ENCODE measurements at places on chromosomes 3 and 15.

DNA sequence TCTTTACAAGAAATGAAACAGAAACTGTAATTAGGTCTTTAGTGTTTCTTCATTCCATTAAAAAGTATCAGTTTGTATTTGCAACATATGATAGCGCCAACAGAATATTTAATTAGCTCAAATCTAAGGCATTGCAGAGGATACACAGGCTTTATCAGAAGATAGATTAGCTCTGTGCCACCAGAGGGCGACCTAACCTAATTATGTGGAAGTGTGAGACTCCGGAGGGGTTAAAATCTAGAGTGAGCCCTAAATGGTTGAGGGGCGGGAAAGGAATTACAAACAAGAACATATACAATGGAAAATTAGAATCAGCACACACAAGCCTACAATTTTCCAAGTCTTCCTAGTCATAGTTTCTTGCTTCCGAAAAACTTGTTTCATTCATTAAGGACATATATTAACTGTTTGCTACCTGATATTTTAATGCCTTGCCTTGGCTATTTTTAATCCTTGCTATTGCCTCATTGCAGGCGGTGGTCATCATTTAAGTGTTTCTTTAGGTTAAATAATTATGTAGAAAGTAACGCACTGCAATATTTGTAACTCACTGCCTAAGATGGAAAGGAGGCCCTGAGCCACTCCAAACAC lies 18.0 kb upstream of the RYR3 start:
- DNase-seq = peak; percentile 54

DNA sequence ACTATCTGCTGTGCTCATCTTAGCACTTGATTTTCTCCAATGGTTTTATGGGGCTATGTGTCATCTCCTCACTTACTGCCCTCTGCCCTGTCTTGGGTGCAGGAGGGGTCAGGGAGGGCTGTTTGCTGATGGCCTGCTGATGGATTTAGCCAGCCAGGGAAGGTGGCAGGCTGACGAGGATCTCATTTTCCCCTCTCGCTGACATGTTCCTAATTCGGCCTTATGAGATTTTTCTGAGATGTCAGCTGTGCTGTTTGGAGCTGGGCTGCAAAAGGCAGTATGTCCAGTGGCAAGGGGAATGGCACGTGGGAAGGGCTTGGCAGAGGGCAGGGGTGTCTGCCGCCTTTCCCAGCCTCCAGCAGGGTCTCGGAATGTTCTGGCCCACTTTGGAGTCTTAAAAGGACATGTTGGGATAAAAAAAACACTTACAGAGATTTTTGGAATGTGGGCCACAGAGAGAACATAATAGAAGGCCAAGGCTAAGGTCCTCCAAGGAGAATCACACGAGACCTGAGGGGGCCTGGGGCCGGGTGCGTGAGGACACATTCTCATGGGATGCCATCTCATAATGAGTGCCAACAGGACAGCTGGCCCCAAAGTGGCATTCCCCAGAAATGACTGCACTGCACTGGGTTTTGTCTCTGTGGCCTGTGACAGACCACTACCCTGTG lies 303.8 kb downstream of the TLE3 start:
- no peak for DNase-seq

GRCh38 chr3:155843569-155843968 lies 10.7 kb downstream of the SLC33A1 start:
- no peak for DNase-seq

GRCh38 chr3:172288651-172289050 lies 159.6 kb downstream of the GHSR start:
- DNase-seq = no peak

DNA sequence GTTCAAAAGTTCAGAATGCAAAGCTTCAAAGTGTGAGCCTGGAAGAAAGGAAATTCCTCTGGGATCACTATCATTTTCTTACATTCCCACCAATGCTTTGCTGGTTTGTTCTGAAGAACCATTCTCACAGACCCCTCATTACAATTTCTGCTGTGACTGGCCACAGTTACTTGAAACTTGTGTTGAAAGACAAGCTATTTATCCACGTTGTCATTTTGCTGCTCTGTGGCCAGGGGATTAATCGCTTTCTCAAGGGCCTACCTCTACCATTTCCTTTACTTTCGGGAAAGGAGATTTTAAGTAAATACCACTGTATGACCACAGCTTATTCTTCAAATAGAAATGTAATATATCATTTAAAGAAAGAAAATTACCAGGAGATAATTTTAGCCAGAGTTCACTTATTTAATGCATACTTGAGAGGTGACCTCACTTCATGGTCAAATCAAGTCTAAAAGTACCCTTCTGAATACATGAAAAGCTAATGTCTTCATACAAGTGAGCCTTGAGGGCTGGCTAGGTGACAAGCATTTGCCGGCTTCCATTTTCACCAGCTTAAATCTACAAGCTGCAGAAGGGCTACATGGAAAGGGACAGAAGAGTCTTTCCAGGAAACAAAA lies 69.8 kb upstream of the ROBO2 start:
- DNase-seq = no peak

- DNase-seq = no peak
Measured at GRCh38 chr15:31484986-31485385, 158.4 kb downstream of the KLF13 start.

DNA sequence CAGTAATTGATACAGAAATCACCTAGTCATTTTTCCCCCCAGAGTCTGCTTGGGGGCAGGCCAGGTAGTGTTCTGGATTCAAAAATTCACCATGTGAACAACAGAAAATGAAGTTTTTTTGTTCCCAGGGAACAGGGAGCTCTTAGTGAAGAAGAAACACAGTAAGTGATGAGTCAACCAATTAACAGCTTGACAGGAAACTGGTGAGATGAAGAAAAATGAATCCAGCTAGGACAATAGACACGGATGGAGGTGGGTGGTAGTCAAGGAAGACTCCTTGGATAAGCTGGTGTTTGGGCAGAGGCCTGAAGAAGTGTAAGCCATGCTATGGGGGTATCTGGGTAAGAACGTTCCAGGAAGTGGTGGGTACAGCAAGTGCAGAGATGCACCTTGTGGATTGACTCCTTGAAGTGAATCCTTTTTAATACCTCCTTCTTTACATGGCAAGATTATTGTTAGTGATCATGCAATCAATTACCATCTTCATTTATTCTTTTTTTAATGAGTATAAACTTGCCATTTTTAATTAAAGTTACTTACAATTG lies 339.9 kb upstream of the RGMA start:
- no peak for DNase-seq

GRCh38 chr3:110454066-110454465 lies 617.5 kb upstream of the NECTIN3 start:
- no peak for DNase-seq

DNA sequence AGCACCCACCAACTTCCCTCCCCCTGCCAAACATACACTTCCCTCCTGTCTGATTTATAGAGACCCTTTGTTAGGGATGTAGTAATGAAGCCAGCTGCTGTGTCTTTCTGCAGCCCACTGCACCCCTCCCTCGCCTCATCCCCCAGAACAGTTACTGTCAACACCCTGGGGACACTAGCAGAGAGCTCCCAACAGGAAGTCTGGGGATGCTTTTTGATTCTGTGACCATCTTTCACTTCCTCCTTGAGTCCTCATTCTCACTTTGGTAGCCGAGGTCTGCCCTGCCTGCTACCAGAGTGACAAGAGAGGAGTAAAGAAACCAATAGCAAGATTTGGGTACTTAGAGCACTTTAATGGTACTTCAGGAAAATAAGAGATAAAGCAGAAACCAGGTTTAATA lies 201.6 kb downstream of the SATB1 start:
- DNase-seq = no peak

- DNase-seq = no peak
Measured at GRCh38 chr3:69144631-69145245, 22.3 kb upstream of the LMOD3 start.

GRCh38 chr3:187484547-187485295 lies 116.5 kb downstream of the RTP4 start:
- DNase-seq = no peak

DNA sequence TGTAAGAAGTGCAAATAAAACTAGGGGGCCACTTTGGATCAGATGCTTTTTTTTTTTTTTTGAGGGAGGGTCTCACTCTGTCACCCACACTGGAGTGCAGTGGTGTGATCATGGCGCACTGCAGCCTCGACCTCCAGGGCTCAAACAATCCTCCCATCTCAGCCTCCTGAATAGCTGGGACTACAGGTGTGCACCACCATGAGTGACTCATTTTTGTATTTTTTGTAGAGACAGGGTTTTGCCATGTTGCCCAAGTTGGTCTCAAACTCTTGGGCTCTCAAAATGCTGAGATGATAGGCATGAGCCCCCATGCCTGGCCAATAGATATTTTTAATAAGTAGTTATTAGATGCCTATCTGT lies 20.8 kb downstream of the CCR1 start:
- no peak for DNase-seq

GRCh38 chr3:141793476-141794260 lies 30.5 kb downstream of the GRK7 start:
- no peak for DNase-seq

- DNase-seq = no peak
Measured at GRCh38 chr3:148389916-148390315, 307.8 kb upstream of the AGTR1 start.

DNA sequence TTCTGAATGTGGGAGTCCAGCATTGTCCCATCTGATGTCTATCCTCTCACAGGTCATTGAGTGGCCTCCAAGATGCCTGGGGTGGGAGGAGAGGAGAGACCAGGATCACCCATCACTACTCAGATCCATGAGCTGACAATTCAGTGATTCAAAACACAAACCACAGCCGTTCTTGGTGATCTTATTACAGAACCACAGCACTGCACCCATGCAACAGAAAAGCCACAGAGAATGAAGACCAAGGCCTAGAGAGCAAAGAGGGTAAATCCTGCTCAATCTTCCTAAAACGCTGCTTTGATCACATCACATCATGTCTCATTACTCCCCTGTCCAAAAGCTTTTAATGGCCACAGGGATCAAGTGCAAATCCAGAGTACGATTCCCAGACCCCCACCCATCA lies 23.5 kb downstream of the ANP32A start:
- peak; percentile 56 for DNase-seq

GRCh38 chr3:112818289-112818688 lies 28.4 kb downstream of the CD200R1L start:
- DNase-seq = no peak

GRCh38 chr15:47610736-47611135 lies 106.6 kb upstream of the SEMA6D start:
- no peak for DNase-seq

DNA sequence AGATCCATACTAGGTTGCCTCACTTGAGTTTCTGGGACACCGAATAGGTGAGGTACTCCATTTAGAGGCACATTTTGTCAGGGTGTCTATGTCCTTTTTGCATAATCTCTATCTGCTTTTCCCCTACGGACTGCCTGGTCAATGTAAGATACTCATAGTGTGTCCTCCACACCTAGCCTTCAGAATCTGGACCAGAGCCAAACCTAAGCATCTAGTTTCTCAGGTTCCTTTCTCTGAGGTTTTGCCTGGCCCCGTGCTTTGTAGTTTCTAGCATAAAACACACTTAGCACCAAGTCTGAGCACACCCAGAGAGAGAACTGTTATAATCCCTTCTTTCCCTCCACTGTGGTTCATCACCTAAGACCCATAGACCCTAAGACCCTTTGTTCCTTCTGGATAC lies 105.9 kb upstream of the MLF1 start:
- no peak for DNase-seq

GRCh38 chr3:110226645-110227044 lies 845.0 kb upstream of the NECTIN3 start:
- DNase-seq = no peak

- DNase-seq = no peak
Measured at GRCh38 chr3:37680401-37680800, 181.3 kb upstream of the CTDSPL start.

GRCh38 chr3:72494626-72495025 lies 353.6 kb downstream of the SHQ1 start:
- no peak for DNase-seq

- DNase-seq = no peak
Measured at GRCh38 chr3:83873550-83873949, 1085.2 kb upstream of the CADM2 start.

- no peak for DNase-seq
Measured at GRCh38 chr15:98506711-98507110, 141.6 kb upstream of the IGF1R start.

DNA sequence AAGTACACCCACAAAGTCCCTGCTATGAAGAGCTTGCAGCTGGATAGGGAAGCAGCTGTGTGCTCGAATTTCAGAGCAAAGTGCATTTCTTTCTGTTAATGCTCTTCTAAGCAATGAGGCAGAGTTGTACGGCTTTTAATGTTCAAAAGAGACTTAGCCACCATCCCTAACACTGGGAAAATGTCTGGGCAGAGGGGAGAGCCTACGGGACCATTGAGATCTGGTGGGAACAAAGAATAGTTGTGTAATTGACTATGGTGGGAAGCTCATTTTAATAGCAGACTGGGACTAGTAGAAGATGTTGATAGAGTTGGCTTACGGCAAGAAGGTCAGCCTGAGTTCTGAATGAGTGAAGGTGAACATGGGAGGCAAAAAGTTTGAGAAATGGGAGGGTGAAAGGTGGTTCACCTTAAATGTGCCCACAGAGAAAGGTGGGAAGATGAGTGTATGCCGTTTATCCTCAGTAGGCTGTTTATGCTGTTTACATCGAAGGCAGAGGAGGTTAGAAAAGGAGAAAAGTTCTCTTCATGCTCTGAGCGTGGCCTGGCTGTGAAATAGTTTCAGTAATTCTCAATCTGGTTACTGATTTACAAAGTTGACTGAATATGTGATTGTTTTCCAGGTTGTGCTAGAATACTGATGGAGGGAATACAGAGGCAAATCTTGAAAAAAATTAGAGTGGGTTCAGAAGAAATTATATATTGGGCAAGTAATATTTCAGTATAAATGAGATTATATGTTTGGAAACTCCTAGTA lies 22.9 kb upstream of the UTS2B start:
- no peak for DNase-seq

DNA sequence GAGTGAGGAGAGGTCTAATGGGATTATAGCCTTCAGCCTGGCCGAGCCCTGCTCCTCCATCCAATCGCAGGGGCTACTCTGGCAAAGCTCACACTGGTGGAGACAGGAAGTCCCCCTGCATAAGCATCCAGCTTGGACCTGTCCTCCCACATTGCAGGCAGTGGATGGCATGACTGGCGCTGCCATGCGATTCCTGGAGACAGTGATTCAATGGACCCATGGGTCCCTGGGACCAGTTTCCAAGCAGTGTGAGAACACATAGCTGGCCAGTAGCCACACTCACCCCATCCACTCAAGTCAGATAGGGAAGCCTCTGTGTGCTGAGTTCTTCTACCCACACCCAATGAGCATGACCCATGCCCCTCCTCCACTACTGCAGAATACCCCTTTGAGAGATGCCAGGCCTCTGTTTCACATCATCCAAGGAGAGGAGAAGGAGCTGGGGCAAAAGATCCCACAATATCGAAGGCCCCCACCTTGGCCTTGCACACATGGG lies 18.1 kb upstream of the POC1A start:
- DNase-seq = no peak

All from activated T-cell treated with anti-CD3 and anti-CD28 coated beads, Interleukin-2, amount 50 U/mL, for 72 hours (primary cell).